Lung (tissue), 17 donors: ENCODE measurements at places on chromosomes 3 and 15.
A peak's percentile ranks its signal among the peaks of the same experiment; 100 is the strongest.

DNA sequence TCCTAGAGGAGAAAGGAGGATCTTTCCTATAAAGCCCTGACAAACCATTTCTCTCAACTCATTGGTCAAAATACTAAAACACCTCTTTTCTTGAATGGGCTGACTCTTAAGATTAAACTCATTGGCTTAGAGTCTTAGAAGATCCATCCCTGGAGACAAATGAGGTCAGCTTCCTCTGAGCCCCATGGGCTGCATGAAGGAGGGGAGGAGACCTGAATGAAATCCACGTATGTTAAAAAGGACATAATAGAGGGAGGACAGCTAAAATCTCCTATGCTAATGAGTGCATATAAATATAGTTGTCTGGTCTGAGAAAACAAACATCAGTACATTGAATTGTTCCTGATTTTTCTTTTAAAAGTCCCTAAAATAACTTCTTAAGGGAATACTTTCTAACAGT, 255.0 kb downstream of the TBL1XR1 start:
- no peak for DNase-seq

GRCh38 chr3:17030438-17030837, 145.7 kb downstream of the PLCL2 start:
- DNase-seq, result no peak

GRCh38 chr15:81751816-81752545, 293.8 kb downstream of the MEX3B start:
- DNase-seq, result no peak

DNA sequence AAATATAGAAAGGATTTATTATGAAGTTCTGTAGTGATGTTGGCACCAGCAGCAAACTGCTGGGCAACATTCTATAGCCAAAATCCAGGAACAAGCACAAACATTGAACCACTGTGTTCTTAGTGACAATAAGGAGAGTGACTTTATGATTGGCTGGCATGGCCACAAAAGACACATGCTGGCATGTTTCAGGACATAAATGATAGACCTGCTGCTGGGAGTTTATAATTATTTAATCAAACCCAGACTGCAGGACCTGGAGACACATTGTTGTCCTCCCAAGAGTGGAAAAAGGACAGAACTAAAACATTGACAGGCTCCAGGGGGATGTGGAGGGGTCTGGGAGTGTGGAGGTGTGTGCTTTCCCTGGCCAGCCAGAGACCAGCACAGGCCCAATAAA, 255.3 kb upstream of the LRTM1 start:
- DNase-seq, result no peak

DNA sequence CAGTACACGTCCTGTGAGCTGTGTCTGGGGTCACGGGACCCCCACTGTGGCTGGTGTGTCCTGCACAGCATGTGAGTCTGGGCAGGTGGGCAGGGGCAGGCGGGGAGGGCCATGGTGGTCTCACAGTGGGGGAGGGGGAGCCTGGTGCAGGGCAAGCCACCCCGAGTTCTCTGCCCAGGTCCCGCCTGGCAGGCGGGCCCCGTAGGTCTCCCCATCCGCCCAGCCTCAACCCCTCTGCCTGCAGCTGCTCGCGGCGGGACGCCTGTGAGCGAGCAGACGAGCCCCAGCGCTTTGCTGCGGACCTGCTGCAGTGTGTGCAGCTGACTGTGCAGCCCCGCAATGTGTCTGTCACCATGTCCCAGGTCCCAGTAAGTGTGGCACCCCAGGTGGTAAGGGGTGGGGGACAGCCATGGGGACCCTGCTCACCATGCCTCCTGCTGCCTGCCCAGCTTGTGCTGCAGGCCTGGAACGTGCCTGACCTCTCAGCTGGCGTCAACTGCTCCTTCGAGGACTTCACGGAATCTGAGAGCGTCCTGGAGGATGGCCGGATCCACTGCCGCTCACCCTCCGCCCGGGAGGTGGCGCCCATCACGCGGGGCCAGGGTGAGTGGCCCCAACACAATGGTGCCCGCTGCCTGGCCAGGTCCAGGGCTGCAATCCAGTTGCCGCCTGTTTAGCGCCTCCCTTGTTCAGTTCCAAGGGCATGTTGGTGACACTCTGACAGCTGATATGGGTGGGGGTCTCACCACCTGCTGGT, 21.9 kb downstream of the PLXNA1 start:
- DNase-seq, result no peak

GRCh38 chr3:71771126-71771525, 13.8 kb downstream of the PROK2 start:
- no peak for DNase-seq

GRCh38 chr3:17055374-17056276, 170.9 kb downstream of the PLCL2 start:
- no peak for DNase-seq

DNA sequence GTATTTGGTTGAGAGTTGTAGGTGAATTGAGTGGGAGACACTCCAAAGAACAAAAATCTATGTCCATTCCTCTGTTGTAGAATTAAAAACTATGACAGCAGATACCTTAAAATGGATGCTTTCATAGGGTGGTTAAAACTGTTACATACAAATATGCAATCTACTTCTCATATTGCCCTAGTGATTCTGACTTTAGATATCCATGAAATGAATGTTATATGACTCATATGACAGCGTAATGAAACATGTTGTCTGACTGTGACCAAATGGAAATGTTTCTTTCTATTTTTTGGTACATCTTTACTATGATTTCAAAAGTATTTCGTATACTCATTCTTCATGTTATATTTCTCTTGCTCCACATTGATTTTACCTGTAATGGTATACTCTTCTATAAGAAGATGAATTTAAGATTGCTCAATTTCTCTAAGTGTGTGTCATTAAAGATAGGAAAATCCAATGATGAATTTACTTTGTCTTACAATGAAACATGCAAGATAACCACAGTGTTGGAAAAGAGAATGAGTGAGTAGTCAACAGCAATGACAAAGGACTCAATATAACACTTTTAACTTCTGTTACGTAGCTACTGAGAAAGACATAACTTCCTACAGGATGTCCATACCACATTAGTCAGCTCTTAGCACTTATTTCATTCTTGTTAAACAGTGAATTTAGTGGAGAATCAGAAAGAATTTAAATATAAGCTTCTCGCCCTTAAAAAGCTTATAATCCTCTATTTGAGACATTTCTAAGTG, 79.3 kb upstream of the LSAMP start:
- no peak for DNase-seq

- DNase-seq, result no peak
Observed at GRCh38 chr3:45781271-45781670, 15.1 kb downstream of the SLC6A20 start.

- DNase-seq, result no peak
Observed at GRCh38 chr15:58459560-58459959, 27.8 kb downstream of the LIPC start.

DNA sequence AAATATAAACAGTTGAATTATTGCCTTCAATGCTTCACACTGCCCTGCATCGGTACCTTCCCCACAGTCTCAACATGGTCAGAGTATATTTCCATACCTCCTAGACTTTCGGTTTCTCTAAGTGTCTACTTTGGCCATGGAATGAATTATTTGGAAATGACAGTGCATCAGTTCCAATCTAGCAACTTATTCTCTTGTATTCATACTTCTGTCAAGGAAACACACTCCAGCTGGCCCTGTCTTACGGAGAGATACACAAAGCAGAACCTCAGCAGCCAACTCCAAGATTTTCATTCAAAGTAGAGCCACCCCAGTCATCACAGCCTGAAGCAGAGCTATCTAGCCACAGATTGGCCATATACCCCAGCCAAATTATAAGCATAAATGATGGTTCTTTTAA, 518.4 kb upstream of the UBE2E2 start:
- DNase-seq, result peak; percentile 77

GRCh38 chr15:35102186-35102585, 17.1 kb upstream of the NANOGP8 start:
- peak; percentile 88 for DNase-seq

GRCh38 chr3:138459619-138460535, 25.5 kb downstream of the ESYT3 start:
- DNase-seq, result no peak

DNA sequence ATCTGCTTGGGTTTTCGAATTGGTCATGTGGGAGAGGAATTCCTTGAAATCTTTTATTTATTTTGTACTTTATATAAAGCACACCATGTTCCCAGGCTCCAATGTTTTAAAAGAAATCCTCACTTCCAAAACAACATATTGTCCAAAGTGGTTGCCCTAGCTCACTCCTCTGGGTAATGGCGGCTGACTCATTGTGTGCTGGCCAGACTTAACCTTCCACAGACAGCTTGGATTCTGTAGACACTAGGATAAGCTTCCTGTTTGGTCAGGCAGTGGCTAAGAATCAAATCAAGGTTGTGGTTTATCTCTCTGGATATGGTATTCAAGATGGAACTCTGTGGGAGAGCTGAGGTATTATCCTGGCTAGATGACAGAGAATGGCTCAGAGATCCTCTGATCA, 55.8 kb upstream of the FAM98B start:
- DNase-seq, result no peak

DNA sequence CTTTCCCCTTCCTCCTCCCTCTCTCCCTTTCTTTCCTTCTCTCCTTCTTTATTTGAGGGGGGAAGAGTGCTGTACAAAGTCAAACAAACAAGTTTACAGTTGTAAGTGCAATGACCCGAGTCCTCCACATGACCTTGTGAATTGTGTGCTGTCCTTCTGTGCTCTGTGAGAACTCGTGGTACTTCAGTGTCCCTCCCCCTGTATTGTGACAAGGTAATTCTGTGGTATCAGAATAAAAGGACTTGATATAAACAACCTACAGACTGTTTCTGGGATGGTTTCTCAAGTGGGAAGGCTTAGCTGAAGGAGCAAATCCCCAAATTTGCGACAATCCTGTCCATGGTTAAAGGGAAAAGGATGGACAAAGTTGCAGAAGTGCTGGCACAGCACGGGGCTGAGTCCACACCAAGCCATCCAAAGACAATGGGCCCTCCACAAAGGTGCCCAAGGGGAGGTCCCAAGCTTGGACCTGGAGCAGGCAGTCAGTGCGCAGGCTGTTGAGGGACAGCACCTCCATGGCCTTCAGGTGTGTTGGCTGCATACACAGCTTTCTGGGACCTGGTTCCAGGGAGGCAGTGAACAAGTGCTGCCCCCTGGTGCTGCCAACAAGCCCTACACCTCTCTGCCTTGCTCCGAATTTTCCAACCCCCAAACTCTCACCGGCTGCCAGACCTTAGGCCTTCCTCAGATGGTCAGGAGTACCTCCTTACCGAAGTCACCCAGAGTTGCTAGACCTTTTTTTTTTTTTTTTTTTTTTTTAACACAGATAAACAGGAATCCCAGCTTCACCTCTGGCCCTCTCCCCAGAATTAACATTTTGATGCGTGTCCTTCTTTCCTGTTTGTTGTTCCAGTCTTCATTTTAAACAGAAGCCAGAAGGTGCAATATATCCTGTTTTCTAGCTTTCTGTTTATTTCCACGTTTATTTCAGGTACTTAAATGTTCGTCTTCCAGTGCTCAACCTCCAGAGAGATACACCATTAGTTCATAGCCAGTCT, 2.6 kb upstream of the APEH start:
- DNase-seq, result peak; percentile 71
